ENCODE measurements at places on chromosomes 1 and 21.

DNA sequence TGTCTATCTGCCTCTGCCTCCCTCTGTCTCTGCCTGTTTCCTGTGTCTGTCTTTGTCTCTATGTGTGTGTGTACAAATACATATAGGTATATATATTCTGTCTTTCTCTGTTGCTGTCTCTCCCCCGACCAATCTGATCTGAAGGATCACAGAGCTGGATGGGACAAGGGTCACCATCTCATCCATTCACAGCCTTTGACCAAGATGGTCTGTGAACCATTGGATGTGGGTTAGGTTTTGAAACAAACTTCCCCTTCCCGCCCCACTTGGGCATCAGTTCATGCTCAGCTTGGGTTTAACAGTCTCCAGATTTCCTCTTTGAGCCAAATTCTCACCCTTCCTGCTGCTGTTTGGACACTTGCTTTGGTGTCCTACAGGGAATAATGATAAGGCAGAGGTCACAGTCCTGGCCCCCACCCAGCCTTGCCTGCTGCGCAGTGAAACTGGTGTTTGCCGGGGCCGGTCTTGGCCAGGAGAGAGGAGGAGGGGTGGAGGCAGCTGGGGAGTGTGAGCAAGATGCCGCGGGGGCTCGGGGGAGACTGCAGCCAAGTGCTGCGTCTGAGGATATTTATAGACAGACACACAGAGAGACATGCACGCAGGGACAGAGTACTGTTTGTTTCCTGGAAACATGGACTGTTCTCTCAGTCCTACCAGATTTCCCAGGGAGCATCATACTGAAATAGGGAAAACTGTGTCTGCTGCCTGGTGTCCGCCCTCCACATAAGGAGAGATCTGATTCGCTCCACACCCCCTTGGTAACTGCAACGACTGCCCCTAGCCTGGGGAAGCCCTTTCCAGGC lies 27.0 kb upstream of the BTG2 start:
- no peak for DNase-seq

DNA sequence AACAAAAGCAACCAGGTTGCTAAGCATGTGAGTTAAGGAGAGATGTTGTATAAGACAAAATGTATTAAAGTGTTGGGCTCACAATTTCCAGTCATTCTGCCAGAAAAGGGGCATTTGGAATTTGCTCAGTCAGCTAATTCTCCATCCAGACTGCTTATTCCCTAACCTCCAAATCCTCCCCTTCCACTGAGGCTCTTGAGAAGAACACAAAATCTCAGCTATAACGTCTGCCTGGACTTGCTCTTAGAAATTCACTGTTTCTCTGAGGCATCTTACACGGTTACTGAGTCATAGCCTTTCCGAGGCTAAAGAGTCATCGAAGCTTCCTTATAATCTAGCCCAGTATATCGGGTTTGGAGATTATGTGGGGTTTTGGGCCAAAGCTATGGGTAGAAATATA lies 548.2 kb upstream of the ADGRL4 start:
- DNase-seq = no peak

GRCh38 chr1:161080441-161081405 lies 8.6 kb downstream of the NECTIN4 start:
- no peak for DNase-seq

GRCh38 chr21:41141031-41141457 lies 26.9 kb upstream of the BACE2 start:
- no peak for DNase-seq

DNA sequence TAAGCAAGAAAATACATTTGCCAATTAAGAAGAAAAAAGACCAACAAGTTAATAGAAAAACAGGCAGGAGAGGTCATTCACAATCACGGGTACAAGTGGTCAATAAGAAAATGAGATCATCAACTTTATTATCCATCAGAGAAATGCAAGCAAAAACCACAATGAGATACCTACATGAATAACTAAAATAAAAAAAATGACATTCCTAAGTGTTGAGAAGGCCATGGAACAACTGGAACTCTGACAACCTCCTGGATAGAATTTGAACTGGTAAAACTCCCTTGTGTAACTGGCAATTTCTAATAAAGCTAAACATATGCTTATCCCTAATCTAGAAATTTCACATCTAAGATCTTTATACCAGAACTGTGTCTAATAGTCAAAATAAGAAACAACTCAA lies 135.4 kb upstream of the BACE2 start:
- no peak for DNase-seq

All from stimulated activated CD4-positive, alpha-beta T cell treated with anti-CD3 and anti-CD28 coated beads, Interleukin-1b, Interleukin-23, amount 100 ng/mL, for 4 hours (primary cell).